ENCODE measurements at places on chromosomes 12 and 14.
A peak's percentile ranks its signal among the peaks of the same experiment; 100 is the strongest.

GRCh38 chr14:51978681-51979085, 10.7 kb upstream of the RTRAF start:
- DNase-seq: no peak

GRCh38 chr14:89753828-89754412, 200.6 kb downstream of the EFCAB11 start:
- no peak for DNase-seq

DNA sequence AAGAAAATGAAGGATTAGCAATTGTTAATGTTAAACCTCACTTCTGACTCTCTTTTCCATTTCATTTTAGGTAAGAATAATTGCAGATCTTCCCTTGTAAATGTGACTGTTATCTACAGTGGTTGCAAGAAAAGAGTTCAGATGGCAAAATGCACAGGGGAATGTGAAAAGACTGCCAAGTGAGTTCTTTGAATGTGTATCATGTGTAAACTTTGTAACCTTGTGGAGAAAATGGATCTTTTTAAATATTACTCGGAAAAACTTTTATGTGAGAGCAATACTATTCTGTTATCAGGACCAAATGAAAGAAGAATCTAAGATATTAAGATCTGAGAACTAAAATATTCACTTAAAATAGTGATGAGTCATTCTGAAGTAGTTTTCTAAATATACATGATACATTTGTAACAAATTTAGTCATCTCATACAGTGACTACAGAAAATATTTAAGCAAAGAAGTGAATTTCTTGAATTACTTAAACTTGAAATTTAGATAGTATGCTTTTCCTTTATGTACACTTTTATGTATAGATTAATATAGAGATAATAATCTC, 122.5 kb upstream of the CNTN1 start:
- DNase-seq: peak; percentile 19

GRCh38 chr12:52217223-52217622, 15.8 kb upstream of the KRT7 start:
- no peak for DNase-seq

- no peak for DNase-seq
Observed at GRCh38 chr12:2068653-2069052, 15.9 kb downstream of the CACNA1C start.

DNA sequence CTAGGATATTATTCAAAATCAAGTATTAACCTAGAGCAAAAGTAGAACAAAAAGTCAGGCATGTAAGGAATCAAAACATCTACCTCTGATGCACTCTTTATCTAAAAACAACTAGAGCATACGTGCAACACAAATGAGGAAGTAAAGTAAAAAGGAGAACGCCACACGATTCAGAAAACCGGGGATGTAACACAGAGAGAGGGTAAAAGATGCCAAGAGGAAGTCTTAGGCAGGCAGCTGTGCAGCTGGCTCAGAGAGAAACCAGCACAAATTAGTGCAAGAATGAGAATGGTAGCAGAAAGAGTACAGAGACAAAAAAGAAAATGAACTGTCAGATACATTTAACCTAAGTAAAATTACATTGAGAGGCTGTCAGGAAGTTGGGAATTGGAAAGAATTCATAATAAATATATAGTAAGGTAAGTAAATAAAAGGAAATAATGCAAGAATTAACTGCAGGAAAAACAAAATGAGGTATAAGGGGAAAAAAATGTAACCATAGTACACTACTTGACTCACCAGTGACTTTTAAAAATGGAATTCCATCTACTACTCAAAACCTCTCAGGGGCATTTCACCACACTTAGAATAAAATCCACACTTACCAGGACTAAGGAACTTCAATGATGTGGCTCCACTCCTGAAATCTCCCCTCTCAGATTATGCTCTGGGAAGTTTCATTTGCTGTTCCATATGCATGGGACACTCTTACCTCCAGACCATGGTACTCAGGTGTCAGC, 17.1 kb downstream of the BCAT1 start:
- no peak for DNase-seq

GRCh38 chr12:585062-586061, 77.9 kb downstream of the NINJ2 start:
- DNase-seq: no peak

GRCh38 chr12:17652436-17652835, 437.6 kb downstream of the RERGL start:
- DNase-seq: no peak

GRCh38 chr12:50784501-50784900, 20.6 kb downstream of the ATF1 start:
- no peak for DNase-seq

GRCh38 chr14:34465069-34465859, 3.2 kb upstream of the SPTSSA start:
- DNase-seq: peak; percentile 39

GRCh38 chr12:49230176-49230804, 34.6 kb upstream of the TUBA1C start:
- DNase-seq: no peak

GRCh38 chr12:110371408-110372055, 32.0 kb downstream of the ANAPC7 start:
- no peak for DNase-seq

GRCh38 chr14:100640471-100641273, 53.5 kb upstream of the BEGAIN start:
- no peak for DNase-seq

DNA sequence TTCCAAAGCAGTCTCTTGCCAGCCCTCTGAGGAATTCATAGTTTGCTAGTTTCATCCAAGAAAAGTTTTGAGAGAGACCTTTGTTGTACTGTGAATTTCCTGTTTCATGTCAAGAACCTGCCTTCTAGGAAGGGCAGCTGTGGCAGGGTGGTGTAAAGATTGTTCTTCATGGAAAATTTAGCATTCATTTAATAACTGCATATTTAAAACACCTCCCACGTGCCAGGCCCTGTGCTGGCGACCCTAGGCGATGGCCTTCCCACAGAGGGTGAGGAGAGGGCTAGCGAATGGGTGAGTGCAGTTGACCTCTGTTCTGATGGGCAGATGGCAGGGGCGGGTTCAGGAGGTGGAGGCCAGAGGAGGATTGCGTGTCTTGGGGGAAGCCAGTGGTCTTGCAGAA, 43.2 kb downstream of the MLXIP start:
- no peak for DNase-seq

- no peak for DNase-seq
Observed at GRCh38 chr12:17388679-17389078, 701.3 kb downstream of the RERGL start.

DNA sequence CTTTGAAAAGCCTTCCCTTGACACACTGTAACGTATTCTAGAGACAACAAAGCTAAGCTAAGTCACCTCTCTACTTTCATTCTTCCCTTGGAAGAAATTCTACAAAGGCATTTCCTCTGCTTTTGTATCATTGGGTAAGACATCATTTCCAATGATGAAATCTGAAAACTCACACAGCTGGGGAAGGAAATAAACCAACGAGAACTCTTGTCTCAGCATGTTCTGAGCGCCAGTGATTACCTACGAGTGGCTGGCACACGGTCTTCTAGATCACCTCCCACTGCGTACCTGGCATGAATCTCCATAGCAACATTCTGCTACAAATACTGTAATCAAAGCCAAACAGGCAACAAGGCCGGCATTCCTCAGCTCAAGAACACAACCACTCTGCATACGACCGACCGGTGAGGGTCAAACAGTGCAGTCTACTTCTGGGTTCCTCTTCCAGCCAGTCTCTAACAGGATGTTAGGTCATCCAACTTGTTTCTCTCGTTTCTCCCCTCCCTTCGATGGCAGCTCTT, 7.6 kb downstream of the VPS37B start:
- DNase-seq: no peak

GRCh38 chr14:67358924-67359774, 455 bp downstream of the ATP6V1D start:
- DNase-seq: peak; percentile 76

GRCh38 chr12:31880340-31880739, 78.9 kb upstream of the RESF1 start:
- no peak for DNase-seq

DNA sequence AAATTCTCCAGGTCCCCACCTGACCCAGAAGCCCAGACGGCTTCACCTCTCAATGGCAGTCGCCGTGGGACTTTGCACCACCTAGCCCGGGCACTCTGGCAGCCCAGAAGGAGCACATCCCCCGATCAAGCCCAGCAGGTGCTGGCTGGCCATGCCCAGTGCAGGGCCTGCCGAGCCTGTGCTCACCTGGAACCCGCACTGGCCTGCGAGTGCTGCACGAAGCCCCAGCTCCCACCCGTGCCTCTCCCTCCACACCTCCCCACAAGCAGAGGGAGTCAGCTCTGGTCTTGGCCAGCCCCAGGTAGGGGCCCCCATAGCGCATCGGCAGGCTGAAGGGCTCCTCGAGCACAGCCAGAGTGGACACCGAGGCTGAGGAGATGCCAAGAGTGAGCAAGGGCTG, 144.5 kb downstream of the NUBPL start:
- DNase-seq: no peak

- DNase-seq: no peak
Observed at GRCh38 chr14:26841326-26841725, 243.5 kb upstream of the NOVA1 start.

- no peak for DNase-seq
Observed at GRCh38 chr14:55240526-55241178, 30.6 kb upstream of the FBXO34 start.

DNA sequence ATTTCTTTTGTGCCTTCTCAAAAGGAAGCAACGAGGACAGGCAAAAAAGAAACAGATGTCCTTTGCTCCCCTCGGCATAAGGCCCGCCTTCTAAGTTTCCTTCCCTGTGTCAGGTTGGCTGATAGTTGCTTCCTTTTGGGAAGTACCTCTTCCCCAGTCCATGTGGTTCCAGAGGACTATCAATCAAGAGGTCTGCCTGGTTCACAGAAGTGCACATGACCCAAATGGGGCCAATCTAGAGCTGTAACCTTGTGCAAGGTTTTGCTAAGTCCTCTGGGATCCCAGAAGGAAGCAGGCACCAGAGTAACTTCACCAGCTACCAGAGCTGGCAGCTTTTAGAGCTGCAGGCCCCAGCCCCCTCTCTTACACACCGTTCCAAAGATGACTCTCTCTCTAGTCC, 42.6 kb downstream of the TMEM63C start:
- no peak for DNase-seq

- no peak for DNase-seq
Observed at GRCh38 chr12:8466241-8466640, 10.5 kb downstream of the CLEC6A start.

DNA sequence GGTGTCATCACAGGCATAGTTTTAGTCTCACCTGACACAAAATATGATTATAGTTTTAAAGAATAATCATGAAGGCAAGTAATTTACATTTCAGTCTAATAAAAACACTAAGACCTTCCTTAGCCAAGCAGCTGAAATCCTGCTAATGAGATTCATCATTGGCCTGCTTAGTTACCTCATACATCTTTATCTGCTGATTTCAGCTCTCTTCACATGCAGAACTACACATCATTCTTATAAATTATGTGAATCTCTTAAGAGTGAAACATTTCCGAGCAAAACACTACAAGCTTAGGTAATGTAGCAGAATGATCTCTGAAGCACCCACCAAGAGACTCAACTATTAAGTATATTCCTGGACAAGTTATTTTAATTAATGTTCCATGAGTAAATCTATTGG, 198.1 kb downstream of the DPY19L2 start:
- DNase-seq: no peak

GRCh38 chr12:119885549-119885948, 8.4 kb upstream of the CIT start:
- DNase-seq: no peak

- peak; percentile 25 for DNase-seq
Observed at GRCh38 chr14:59464486-59465315, 479 bp downstream of the GPR135 start.

DNA sequence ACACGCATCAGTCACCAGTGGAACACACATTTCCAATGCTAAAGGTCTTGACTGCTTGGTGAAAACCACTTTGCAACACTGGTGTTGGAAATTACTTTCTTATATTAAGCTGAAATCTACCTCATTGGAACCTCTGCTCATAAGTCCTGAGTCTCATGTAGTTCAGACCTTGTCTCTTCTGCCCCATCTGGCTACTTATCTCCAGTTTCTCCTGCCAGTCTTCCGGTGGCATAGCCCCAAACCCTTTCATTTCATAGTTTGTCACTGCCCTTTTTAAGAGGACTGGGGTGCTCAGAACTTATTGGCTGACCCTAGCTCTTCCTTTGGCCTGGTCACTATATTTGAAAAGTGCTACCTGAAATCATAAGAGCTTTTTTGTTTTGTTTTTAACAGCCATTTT, 43.7 kb downstream of the HELB start:
- no peak for DNase-seq

DNA sequence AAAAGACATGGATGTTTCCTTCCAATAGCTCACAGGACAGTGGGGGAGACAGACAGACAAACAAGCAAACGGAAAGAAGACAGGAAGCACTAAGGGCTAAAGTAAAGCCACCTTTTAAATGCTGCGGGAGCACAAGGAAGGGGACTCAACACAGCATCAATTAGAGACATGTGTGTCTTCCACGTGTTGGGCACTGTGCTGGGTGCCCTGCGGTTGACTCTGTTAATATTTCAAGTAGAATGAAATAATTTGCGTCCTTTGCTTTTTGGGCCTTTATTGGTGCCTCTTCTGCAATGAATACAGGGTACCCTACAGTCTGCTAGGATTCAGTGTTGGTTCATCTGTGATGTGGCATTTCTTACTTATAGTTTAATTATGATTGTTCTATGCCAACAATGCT, 90.9 kb upstream of the CPM start:
- no peak for DNase-seq

DNA sequence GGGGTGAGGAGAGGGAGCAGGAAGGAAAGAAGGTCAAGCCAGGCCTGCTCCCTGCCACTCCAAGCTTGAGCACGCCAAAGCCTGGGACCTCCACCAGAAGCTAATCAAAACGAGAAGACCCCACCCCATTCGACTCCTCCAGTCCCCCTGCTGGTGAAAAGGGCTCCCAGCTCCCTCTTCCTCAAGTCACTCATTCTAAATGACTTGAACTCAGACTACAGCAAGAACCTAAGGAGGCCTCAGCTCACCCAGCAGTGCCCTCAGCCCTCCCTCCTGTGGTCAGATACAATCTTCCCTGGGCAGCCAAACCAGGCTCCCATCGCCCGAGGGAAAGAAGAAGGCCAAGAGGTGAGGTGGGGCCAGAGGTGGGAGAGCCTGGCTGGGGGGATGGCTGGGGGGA, 17.4 kb downstream of the HDAC7 start:
- no peak for DNase-seq

GRCh38 chr12:89858718-89859117, 150.1 kb upstream of the ATP2B1 start:
- DNase-seq: no peak

- peak; percentile 39 for DNase-seq
Observed at GRCh38 chr12:131711551-131712205, 788 bp downstream of the SFSWAP start.

GRCh38 chr12:42296503-42297109, 29.3 kb downstream of the ZCRB1 start:
- peak; percentile 55 for DNase-seq

- no peak for DNase-seq
Observed at GRCh38 chr12:6700646-6701051, at the start of gene PIANP. Gene PIANP (minus strand): TSS chr12:6700815. CDS start chr12:6698061, 2,754 bp downstream.

GRCh38 chr12:6458281-6459003, 6.6 kb downstream of the TAPBPL start:
- DNase-seq: no peak
